ENCODE measurements at places on chromosomes 13 and 19.

DNA sequence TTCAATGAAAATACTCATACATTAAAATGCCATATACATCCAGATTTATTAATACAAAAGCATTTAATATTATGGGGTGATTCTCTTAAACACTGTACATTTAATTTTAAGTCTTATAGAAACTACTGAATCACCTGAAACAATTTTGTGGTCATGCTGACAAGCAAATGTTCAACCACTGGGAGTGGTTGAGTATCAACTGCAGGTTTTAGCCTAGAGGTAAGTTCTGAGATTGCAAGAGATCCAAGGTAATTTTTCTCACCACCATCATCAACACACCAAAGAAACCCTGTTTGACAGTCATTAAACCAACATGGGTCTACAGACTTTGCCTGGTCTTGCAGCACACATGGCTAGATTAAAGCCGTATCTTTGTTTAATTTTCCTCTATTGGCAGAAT lies 196.3 kb downstream of the LHFPL6 start:
- no peaks in the 10 kb centered on the region for H3K36me3 ChIP-seq
- no peak overlapping the region for H3K27ac ChIP-seq

DNA sequence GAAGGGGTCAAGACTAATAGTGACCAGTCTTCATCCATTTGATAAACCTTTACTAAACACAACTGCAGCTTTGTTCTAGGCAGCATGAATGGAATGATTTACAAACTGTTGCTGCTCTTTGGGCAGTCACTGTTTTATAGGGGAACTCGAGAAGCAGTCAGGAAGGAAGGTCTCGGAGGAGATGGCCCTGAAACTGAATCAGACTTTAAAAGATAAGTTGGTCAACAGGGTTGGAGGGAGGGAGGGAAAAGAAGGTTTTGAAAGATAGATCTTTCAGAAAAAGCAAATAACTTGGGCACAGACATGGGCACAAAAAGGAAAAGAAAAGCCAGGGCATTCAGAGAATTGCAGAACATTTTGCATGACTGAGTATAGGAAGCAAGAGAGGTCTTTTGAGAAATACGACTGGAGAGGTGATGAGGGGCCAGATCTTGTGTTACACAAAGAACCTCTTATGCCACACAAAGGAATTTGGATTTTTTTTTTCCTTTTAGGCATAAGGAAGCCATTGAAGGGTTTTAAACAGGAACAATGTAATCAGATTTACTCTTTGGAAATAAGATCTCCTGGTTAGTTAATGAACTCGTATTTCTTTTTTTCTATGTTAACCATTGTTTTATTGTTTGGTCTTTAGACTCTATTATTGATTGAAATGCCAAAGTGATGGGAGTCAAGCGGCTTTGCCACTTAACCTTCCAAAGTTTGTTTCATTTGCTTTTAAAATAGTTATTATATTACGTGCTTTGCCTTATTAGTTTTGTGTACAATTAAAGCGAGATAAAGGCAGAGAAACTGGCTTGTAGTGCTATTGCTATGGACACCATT lies 37.5 kb upstream of the SACS start:
- H3K36me3 ChIP-seq = no peaks in the 10 kb centered on the region
- H3K4me1 ChIP-seq = no peaks in the 10 kb centered on the region
- no peak overlapping the region for H3K27ac ChIP-seq
- no peak overlapping the region for H3K4me3 ChIP-seq
- no peaks in the 10 kb centered on the region for H3K27me3 ChIP-seq

DNA sequence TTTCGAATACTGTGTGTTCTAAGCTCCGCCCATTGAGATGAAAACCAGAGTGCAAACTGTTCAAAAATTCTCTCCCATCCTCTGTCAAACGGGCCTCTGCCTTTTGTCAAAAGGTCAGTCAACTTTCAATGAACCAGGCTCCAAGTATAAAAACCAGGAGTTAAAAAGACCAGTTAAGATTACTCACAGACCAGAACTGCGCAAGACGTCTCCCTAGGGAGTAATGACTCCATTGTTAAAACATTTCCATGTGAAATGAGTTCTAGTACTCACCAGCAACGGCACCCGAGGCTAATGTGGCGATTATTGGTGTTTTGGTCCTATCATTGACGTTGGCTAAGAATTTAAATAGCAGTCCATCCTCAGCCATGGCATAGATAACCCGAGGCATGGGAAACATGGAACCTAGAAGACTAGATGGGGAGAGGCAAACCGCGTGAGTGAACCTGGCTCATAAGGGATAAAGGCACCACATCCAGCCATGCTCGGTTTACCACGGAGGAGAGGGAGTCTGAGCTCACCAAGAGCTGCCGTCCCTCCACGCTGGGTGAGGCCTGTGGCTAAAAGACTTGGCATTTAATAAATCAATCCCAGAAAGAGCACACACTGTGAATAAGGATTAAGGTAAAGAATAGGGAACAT lies 73.3 kb downstream of the SLC7A1 start:
- peaks cover 41% of the 10 kb centered on the region for H3K36me3 ChIP-seq
- H3K27me3 ChIP-seq = no peaks in the 10 kb centered on the region
- no peak overlapping the region for H3K4me3 ChIP-seq

DNA sequence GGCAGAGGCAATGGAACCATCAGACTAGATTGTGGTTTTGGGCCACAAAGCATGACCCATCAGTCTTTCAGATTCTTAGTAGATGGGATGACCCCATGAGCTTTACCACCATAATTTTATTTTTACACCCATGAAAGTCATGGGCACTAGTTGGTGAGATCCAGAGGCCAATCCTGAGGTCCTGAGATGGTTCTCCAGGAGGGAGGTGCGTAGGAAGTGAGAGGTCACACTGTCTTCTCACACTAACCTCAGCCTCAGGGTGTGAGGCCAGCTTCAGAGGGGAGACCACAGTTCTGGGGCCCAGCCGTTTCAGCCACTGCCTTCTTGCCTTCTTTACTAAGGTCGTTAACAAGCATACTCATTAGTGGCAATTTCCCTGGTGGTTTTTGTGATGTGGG lies 106.4 kb downstream of the AKAP11 start:
- H3K27ac ChIP-seq = no peak overlapping the region
- no peaks in the 10 kb centered on the region for H3K27me3 ChIP-seq
- H3K4me3 ChIP-seq = no peak overlapping the region
- no peak for DNase-seq
- no peaks in the 10 kb centered on the region for H3K4me1 ChIP-seq

- no peak for DNase-seq
- H3K4me1 ChIP-seq = no peaks in the 10 kb centered on the region
- H3K27me3 ChIP-seq = no peaks in the 10 kb centered on the region
- no peaks in the 10 kb centered on the region for H3K36me3 ChIP-seq
- H3K27ac ChIP-seq = peak overlapping the region; percentile 41
- H3K4me3 ChIP-seq = peak overlapping the region; percentile 16
Observed at GRCh38 chr19:50551034-50551714, 17.1 kb downstream of the LRRC4B start.

GRCh38 chr13:112252804-112253590 lies 123.2 kb upstream of the SPACA7 start:
- H3K27ac ChIP-seq = no peak overlapping the region
- DNase-seq = no peak
- H3K27me3 ChIP-seq = no peaks in the 10 kb centered on the region
- no peaks in the 10 kb centered on the region for H3K4me1 ChIP-seq

DNA sequence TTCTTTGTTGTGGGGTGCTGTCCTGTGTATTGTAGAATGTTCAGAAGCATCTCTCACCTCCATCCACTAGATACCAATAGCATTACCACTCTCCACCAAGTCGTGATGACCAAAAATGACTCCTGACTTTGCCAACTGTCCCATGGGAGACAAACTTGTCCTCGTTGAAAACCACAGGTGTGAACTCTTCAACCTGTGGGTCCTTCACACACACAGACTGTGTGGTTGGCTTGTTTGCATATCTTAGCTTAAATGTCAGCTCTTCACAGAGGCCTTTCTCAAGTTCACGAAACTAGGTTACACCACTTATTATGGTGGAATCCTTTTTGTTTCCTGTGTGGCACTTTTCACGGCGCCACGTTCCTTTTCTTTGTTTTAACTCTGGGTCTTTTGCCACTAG lies 6.8 kb downstream of the GPC5 start:
- DNase-seq = no peak
- no peaks in the 10 kb centered on the region for H3K4me1 ChIP-seq
- no peak overlapping the region for H3K27ac ChIP-seq
- H3K27me3 ChIP-seq = no peaks in the 10 kb centered on the region
- no peak overlapping the region for H3K4me3 ChIP-seq

- H3K36me3 ChIP-seq = no peaks in the 10 kb centered on the region
- DNase-seq = no peak
- H3K4me1 ChIP-seq = no peaks in the 10 kb centered on the region
- H3K27ac ChIP-seq = no peak overlapping the region
- H3K27me3 ChIP-seq = no peaks in the 10 kb centered on the region
- H3K4me3 ChIP-seq = no peak overlapping the region
Observed at GRCh38 chr13:79642596-79642995, 161.6 kb downstream of the NDFIP2 start.

- H3K4me3 ChIP-seq = no peak overlapping the region
- peak; percentile 74 for DNase-seq
- H3K36me3 ChIP-seq = no peaks in the 10 kb centered on the region
- no peak overlapping the region for H3K27ac ChIP-seq
- H3K27me3 ChIP-seq = no peaks in the 10 kb centered on the region
Observed at GRCh38 chr19:51127755-51128154, 3.0 kb downstream of the SIGLEC9 start.

GRCh38 chr19:35438096-35438495 lies 10.0 kb upstream of the FFAR2 start:
- H3K36me3 ChIP-seq = no peaks in the 10 kb centered on the region
- no peaks in the 10 kb centered on the region for H3K27me3 ChIP-seq
- DNase-seq = no peak
- H3K4me1 ChIP-seq = no peaks in the 10 kb centered on the region
- no peak overlapping the region for H3K27ac ChIP-seq

DNA sequence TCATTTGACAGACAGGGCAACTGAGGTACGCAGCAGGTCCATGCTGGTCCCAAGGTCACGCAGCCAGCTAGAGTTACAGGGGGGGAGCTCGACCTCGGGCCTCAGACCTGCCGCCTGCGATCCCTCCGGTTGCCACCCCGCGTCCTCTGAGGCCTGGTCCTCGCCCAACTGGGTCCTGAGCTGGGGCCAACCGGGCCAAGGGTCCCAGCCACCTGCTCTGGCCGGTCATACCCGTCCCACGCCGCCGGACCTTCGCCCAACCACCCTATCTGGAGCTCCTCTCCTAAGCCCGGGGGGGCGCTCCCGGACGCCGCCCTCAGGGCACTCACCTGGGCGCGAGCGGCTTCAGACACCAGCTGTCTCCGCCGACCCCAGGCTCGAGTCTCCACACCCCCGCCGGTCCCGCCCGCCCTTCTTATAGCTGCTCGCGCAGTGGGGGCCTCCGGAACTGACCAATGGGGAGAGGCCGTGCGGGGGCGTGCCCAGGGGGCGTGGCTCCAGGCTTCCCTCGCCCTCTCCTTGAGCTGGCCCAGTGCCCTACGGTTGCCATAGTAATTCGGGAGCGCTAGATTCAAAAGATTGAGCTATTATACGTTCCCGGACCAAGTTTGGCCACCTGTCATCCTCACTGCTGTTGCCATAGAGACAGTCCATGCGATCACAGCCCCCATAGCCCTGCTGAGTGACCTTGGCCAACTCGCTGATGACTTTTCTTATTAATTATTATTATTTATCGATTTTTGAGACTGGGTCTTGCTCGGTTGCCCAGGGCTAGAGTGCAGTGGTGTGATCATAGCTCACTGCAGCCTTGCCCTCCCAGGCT lies at the start of gene PLIN5:
PLIN5 (minus strand) TSS at position 389 of the 823 bp plus-strand sequence. CDS start 1,150 bp downstream, outside the sequence.
- H3K4me1 ChIP-seq = peaks cover 2% of the 10 kb centered on the region
- no peak within 1 kb of the TSS for H3K27ac ChIP-seq
- H3K27me3 ChIP-seq = no peaks in the 10 kb centered on the region
- H3K4me3 ChIP-seq = peak within 1 kb of the TSS; percentile 12
- DNase-seq = no peak

GRCh38 chr13:31056644-31057271 lies 104.9 kb downstream of the HSPH1 start:
- H3K36me3 ChIP-seq = no peaks in the 10 kb centered on the region
- no peaks in the 10 kb centered on the region for H3K4me1 ChIP-seq
- H3K27me3 ChIP-seq = no peaks in the 10 kb centered on the region
- H3K4me3 ChIP-seq = no peak overlapping the region
- DNase-seq = no peak

GRCh38 chr13:76864259-76864658 lies 21.9 kb downstream of the KCTD12 start:
- H3K36me3 ChIP-seq = no peaks in the 10 kb centered on the region
- H3K27me3 ChIP-seq = no peaks in the 10 kb centered on the region
- no peak overlapping the region for H3K27ac ChIP-seq
- H3K4me1 ChIP-seq = no peaks in the 10 kb centered on the region

DNA sequence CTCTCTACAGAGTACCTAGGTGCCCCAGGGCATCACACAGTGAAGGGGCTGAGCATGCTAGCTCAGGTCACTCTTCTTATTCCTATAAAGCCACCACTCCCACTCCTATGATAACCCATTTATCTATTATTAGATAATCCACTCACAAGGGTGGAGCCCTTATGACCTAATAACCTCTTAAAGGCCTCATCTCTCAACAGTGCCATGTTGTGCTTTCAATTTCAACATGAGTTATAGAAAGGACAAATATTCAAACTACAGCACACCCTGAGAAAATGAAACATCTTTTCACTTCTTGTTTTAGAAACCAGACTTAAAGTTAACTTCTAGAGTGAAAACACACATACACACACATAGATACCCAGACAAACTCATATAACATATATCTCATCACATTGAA lies 1494.9 kb upstream of the MIR17HG start:
- H3K36me3 ChIP-seq = no peaks in the 10 kb centered on the region
- no peak overlapping the region for H3K27ac ChIP-seq
- no peak for DNase-seq
- no peaks in the 10 kb centered on the region for H3K4me1 ChIP-seq
- no peak overlapping the region for H3K4me3 ChIP-seq

DNA sequence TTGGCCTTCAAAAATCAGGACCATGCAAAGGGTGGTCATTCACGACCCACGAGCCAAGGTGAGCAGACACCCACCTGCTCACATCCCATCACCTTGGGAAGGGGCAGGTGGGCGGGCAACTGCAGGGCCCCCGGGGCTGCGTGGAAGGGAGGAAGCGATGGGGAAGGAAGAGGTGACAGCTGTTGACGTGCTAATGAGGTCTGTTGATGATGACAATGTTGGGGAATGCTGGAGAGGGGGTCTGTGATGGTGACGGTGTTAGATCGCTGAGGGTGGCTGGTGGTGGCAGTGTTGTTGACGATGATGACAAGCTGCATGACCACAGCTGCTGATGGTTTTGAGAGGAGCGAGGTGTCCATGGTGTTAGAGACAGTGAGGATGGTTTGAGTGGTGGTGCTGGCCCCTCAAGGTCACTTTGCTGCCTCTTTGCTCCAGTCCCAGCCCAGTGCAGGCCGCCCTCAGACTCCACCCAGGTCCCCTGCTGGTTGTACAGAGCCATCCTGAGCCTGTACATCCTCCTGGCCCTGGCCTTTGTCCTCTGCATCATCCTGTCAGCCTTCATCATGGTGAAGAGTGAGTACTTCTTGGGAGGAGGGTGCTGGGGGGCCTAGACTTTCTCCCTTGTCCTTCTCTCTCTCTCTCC lies 900 bp downstream of the MCEMP1 start:
- no peak overlapping the region for H3K4me3 ChIP-seq
- peaks cover 7% of the 10 kb centered on the region for H3K36me3 ChIP-seq
- H3K27ac ChIP-seq = no peak overlapping the region
- peaks cover 4% of the 10 kb centered on the region for H3K4me1 ChIP-seq

Measured in ascending aorta (tissue), 2 donors.